ENCODE measurements at places on chromosomes 2 and 18.

DNA sequence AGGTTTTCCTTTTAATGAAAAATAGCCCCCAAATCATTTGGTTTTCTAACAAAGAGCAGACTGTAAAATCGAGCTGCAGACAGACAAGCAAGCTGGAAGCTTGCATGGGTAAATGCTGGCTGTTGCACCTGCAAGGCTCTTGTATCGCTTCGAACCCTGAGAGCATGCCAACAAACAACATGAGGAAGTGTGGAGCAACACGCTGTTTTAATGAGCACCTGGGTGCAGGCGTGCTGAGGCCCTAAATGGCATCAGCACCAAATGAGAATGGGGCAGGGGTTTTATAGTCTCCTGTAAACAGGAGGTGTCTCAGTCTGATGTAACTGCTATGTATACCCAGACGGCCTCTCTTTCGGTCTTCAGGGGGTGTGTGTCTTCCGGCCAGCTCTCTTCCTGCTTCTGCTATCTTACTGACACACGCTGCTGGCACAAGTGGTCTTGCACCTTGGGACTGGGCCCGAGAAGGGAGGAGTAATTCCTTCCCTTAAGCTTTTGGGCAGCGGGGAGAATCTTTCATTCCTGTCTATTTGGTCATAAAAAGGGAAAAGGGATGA is 31.9 kb upstream of the CDH2 start:
- DNase-seq = no peak

- DNase-seq = no peak
Measured at GRCh38 chr2:3827673-3828575, 124.5 kb downstream of the DCDC2C start.

- no peak for DNase-seq
Measured at GRCh38 chr2:27074738-27075565, 3.5 kb upstream of the EMILIN1 start.

GRCh38 chr18:68893354-68893753 is 95.5 kb downstream of the CCDC102B start:
- DNase-seq = no peak

- no peak for DNase-seq
Measured at GRCh38 chr2:100856732-100857131, 36.8 kb downstream of the NPAS2 start.

Data from stimulated activated CD4-positive, alpha-beta T cell treated with anti-CD3 and anti-CD28 coated beads, Interleukin-1b, Interleukin-23, amount 100 ng/mL, for 48 hours (primary cell).